ENCODE measurements at places on chromosomes 16 and 17.

- no peak for DNase-seq
Observed at GRCh38 chr17:81271226-81271625, 23.9 kb downstream of the SLC38A10 start.

DNA sequence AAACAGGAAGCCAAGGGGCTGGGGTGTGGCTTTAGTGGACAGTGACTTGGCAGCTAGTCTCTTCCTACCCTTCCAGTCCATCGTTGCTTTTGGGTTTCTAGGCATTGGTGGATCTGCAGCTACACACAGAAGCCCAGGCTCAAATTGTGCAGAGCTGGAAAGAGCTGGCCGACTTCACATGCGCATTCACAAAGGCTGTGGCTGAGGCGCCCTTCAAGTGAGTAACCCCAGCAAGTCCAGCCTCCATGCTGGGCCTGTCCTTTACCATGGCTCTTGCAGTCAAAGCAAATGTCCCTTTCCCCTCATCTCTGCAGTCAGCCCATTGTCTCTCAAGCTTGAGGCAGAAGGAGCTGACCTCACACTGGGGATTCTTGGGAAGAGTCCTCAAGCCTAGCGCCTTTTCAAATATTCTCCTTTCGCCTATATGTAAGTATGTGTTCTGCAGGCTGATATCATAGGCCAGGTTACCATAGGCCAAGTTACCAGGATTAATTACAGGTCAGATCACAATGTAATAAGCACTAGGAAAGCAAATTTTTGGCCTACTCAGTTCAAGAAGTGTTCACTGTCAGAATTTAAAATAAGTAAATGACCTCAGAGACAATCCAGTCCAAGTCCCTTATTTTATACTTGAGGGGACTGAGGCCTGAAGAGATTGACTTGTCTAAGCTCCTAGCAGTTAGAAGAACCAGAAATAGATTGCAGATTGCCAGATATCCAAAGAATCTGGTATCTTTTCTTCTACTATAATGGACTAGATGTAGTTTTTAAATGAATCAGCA is 6.5 kb downstream of the EME1 start:
- DNase-seq = no peak

DNA sequence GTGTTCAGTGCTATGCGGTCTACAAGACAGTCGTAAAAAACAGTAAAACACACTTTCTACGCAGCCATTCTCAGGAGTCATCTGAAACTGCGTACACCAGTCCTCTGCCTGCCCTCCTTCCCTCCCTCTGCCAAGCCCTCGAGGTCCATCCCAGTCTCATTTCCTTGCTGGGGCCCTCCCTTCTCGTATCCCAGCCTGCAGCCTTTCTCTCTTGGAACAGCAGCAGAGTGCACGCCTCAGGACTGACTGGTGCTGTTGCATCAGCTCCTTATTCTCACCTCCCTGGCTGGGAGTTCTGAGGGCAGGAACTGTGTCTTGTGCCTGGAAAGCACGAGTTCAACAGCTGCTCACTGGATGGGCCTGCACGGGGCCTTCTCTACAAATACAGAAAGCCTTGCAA is 12.5 kb downstream of the FAHD1 start:
- DNase-seq = no peak

DNA sequence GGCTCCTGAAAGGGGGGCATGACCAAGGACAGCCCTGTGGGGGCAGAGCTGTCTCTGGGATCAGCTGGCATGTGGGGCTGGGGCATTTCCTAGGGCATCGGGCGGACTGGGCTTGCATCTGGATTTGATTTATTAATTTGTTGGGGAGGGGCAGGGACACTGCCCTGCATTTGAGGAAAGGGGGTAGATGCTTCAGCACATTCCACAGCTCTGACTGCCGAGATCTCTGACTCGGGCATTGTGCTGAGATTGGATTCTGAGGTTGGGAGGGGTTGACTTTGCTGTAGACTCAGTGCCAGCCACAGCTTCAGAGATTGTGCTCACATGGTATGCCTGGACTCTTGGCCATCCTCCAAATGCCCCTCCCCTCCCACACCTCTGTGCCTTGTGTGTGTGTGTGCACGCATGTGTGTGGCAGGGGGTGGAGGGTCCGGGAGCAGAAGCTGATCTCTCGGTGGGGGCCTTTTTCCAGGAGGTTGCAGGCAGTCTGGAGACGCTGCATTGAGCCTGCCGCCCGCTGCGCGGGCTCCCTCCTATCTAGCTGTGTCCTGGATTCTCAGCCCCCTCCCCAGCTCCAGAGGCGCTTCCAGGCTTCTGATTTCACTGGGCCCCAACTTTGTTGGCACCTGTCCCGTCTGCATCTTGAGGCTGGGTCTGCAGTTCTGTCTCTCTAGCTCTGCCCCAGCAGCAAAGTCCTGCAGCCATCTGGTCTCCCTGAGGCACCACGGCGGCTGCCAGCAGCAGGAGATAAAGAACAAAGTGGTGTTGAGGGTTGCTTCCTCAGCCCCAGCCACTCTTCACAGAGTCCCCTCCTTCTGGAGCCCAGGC is 14.9 kb downstream of the IGFBP4 start:
- no peak for DNase-seq

GRCh38 chr17:72426948-72427760 is 306.3 kb downstream of the SOX9 start:
- no peak for DNase-seq

- DNase-seq = no peak
Observed at GRCh38 chr16:66199189-66199588, 167.3 kb upstream of the CDH5 start.

DNA sequence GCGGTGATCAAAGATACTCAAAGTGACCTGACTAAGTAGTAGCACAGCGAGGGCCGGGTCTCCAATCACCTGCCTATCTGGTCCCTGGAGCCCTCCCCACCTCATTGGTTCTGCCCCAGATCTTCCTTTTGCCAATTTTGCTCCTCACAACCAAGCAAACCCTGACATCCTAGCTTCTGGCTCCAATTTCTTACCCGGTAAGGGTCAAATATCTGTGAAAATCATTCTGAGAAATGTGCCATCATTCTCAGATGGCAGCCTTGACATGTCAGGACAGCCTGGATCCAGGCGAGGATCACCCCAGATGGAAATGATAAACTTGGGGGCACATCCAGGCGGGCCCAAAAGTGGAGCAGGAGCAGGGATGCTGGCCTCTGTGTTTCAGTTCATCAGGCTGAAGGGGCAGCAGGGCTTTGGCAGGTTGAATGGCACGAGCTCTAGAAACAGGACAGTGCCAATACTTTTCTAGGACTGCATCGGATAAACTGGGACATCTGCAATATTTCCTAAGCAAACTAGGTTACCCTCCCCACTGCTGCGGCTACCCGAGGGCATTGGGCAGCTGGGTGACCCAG is 83.9 kb downstream of the SHISA6 start:
- DNase-seq = no peak

DNA sequence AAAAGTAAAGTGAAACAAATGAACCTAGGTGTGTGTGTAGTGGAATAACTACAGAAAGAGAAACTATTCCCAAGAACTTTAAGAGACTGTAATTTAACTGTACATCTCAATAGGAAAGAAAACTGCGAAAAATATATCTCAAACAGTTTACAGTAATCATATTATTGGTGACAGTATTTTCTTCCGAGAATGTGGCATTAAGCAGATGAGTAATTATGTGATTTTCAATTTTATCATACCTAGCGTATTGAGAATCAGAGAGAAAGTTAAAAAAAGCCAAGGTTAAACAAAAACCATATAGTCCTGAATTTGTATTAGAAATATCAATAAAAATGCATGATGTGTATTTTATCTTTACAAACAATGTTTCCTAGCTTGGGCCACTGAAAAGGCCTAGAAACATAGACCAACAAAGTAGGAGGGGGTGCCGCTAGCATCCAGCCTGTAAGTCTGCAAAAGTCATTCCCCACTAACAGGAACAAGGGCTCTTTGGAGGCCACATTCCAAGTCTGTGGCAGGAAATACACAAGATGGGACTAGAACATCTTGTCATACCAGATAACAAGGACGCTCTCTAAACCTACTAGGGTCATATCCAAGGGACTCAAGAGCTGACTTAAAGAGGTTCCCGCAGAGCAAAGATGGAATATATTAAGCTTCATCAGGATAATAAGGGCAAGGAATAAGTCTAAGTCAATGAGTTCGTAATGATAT is 20.5 kb downstream of the RNF157 start:
- no peak for DNase-seq

GRCh38 chr16:283033-283805 is at the start of gene PDIA2:
Gene PDIA2 (plus strand): TSS chr16:283164. CDS start chr16:283170, 6 bp downstream.
- no peak for DNase-seq

GRCh38 chr16:82735186-82735585 is 108.4 kb downstream of the CDH13 start:
- DNase-seq = no peak

GRCh38 chr16:80971819-80972218 is 34.9 kb downstream of the CMC2 start:
- DNase-seq = no peak

- no peak for DNase-seq
Observed at GRCh38 chr17:55576996-55577586, 65.8 kb upstream of the SMIM36 start.

DNA sequence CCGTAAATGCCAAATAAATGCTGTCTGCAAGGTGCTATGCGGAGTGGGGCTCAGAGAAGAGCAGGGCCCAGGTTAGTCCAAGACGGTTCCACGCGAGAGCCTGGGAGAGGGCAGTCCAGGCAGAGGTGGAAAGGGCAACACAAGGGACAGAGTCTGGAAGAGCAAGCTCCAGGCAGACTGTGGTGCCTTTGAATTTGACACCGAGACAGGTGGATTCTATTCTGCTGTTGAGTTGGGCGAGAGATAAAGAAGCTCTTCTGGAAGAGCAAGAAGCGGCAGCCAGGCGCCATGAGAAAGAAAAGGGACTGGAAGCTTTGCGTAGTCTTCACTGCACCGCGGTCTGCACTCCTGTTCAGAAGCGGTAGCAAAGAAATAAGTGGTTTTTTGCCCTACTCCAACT is 55.6 kb downstream of the CYTH1 start:
- DNase-seq = no peak

DNA sequence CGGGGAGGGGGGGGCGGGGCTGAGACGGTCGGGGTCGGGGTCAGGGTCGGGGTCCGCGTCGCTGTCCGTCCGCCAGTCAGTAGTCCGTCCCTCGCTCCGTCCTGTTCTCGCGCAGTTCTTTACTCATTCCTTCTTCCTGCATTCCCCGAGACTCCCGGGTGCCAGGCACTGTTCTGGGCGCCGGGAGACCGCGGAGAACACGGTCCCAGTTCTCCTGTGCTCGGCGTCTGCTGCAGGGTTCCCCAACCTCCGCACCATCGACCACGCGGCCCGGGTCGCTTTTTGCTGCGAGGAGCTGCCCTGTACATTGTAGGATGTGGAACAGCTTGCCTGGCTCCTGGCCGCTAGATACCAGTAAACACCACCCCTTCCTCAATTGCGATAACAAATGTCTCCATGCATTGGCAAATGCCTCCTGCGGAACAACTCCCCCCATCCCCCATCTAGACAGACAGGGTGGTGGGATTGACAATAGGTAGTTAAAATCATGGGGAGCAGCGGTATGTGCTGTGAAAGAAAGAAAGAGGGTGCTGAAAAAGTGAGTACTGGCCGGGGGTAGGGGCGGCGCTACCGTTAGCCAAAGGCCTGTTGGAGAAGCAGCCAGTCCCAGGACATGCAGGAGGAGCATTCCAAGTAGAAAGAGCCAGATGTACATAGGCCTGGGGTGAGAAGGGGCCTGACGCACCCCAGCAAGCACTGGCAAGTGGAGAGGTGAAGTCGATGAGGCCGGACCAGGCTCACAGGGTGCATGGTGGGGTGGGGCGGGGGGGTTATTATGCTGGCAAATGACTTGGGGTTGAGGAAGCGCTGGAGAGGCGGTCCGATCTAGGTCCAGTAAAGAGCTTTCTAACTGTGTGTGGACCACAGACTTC is 631 bp downstream of the TRAF7 start:
- DNase-seq = no peak

DNA sequence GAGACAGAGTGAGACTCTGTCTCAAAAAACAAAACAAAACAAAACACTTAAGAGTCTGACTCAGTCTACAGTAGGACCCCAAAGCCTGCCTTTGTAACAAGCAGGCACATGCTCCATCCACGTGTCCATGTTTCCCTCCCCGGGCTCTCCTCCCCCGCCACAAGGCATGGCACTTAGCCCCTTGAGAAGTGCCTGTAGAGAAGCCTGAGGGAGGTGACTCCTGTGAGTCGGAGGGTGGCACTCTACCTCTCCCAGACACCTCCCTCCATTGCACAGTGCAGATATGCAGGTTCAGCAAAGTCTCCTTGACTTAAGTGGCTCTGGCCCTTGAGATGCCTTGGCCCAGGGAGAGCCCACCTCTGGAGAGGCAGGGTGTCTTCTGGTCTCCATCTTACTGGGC is 6.8 kb downstream of the FHOD1 start:
- no peak for DNase-seq

GRCh38 chr16:49734331-49734730 is 121.6 kb downstream of the ZNF423 start:
- DNase-seq = no peak

GRCh38 chr17:1709403-1709951 is 700 bp downstream of the TLCD2 start:
- DNase-seq = no peak

DNA sequence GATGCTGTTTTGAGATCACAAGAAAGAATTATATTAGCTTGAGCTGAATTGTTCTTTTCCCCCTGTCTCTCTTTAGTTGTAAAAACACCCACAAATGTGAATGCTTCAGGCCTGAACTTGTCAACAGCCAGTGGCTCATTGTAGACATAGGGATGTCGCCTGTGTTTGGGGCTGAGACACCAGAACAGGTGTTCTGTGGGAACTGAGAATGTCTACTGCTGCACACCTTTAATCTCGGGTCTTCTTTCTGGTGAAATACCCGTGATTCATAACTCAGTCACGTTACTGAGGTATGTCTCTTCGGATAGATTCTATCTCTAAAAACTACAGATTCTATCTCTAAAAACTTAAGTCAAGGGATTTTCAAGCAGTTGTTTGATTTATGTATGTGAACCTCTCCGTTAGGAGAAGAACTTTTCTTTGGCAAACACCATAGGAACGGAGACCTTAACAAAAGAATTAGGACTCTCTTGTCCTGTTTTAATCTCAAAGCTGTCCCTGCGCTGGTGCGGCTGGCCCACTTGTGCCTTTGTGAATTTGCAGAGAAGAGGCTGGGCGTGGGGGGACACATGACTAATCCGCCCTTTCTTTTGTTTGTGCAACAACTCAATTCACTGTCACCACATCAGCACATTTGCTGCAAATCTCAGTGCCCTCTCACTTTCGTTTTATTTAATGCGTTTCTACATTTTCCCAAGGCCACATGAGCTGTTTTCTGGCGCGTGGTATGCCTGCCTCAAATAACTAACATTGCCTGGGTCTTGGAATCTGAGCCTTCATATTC is 643.0 kb downstream of the MAF start:
- DNase-seq = peak; percentile 16

DNA sequence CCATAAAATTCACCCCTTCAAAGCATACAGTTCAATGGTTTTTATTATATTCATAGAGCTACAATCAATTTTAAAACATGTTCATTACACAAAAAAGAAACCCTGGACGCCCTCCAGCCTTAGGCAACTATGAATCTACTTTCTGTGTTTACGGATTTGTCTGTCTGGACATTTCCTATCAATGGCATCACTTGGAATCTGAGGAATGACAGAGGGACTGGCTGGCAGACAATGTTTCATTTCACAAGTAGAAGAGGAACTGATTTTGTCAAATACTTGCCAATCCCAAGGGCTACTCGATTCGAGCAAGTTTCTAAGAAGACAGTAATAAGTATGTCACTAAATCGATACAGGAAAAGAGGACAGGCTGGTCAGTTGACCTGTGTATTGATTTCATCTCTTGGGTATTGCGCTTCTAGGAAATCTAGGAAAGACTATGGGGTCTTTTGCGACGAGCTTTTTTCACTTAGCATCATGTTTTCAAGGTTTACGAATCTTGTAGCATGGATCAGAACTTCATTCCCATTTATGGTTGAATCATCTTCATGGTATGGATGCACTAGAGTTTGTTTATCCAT is 56.6 kb downstream of the RGS9 start:
- no peak for DNase-seq
